Stimulated activated CD4-positive, alpha-beta T cell treated with anti-CD3 and anti-CD28 coated beads, TNF-alpha, amount 100 ng/mL, for 4 hours (primary cell): ENCODE measurements at places on chromosomes 1 and 21.

- DNase-seq: no peak
Observed at GRCh38 chr1:86865973-86866637, 47.8 kb downstream of the SELENOF start.

GRCh38 chr21:43754948-43755781, 20.9 kb downstream of the CSTB start:
- DNase-seq: no peak

GRCh38 chr21:37474342-37474741, 107.8 kb downstream of the DYRK1A start:
- DNase-seq: no peak

GRCh38 chr1:225811622-225812487, 1.9 kb downstream of the EPHX1 start:
- no peak for DNase-seq

GRCh38 chr1:151373196-151373595, 691 bp upstream of the SELENBP1 start:
- DNase-seq: no peak

DNA sequence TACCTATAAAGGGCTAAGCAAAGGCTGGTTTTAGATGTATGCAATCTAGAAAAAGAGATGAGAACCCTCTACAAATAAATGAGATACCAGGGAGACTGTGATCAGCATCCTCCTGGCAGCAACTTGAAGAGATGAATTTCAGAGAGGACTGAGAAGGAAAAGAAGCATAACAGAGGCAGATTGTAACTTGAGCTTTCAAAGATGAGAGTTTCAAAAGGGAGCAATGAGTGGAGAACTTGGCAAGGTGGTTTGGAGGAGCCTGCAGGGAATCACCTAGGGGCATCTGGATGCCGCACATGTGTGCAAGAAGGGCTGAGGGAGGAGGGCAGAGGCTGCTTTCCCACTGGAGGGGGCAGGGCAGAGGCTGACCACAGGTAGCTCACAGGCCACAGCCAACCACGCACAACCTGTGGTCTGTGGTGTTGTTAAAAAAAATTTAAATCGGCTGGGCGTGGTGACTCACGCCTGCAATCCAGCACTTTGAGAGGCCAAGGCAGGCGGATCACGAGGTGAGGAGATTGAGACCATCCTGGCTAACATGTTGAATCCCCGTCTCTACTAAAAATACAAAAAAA, 50.2 kb downstream of the PCNX2 start:
- DNase-seq: no peak

DNA sequence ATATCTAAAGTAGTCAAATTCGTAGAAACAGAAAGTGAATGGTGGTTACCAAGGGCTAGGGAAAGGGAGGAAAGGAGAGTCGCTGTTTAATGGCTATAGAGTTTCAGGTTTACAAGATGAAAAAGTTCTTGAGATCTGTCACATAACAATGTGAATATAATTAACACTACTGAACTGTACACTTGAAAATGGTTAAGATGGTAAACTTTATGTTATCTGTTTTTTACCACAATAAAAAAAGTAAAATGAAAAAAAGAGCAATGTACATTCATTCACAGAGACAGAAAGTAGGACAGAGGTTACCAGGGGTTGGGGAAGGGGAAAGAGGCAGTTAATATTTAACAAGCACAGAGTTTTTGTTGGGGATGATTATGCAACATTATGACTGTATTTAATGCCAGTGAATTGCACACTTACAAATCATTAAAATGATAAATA, 53.3 kb upstream of the SEC16B start:
- no peak for DNase-seq

DNA sequence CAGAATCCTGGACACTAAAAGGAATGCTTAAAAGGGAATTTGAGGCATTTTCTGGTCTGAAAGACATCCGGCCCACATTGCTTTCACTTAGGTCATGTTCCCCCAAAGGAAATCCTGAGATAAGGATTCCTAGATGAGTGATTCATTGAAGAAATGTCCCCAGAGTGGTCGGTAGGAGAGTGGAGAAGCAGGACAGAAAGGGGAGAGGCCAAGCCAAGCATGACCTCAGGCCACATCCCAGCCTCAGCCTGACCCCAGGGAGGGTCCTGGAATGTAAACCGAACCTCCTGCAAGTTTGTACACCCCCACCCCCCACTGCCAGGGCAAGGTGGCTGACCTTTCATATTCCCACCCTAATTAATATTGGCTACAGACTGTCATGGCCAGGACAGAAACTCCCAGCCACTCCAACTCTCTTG, 16.6 kb downstream of the HIVEP3 start:
- DNase-seq: no peak

DNA sequence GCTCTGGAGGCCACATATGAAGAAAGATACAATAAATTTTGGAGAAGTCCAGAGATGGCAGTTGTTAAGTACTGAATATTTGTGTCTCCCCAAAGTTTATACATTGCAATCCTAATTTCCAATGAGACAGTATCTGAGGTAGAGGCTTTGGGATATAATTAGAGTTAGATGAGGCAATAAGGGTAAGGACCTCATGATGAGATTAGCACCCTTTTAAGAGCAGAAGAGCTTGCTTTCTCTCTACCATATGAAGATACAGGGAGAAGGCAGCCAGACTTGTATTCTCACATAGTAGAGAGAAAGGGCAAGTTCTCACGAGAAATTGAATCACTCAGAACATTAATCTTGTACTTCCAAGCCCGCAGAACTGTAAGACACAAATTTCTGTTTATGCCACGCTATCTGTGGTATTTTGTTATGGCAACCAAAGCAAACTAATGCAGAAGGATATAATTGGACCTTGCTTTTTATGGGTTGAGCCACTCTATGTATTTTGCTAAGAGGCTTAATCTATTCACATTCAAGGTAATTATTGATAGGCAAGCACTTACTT, 430.1 kb downstream of the KCNT2 start:
- no peak for DNase-seq

DNA sequence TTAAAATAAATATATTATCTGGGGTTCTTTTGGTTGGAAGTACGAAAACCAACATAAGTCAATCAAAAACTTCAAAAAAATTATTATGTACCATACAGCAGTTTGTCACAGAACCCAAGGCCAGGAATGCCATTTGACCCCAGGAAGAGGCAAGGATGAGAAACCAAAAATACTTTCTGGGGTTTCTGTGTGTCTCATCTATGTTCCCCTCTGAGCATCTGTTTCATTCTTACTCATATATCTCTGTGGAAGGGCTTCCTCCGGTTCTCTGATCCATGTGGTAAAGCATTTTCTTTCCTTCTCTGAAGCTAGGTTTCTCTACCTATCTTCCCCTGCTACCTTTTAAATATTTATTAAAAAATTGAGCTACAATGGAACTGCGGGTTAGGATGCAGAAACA, 9.8 kb upstream of the FCRL1 start:
- DNase-seq: no peak

DNA sequence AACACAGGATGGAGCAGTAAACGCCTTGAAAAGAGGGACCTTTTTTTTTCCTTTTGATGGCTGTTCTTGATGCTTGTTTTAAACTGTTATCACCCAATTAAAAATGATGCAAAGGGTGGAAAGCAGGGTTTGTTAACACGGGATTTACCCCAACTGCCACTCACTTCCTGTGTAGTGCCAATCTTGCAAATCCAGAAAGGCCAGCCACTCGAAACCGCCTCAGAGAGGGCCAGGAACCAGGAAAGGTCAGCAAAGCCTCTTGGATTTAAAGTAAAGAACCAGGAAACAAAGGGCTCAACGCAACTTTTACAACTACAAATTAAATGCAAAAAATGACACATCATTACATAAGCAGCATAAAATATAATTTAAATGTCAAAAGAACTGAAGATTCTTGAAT, 347.4 kb downstream of the PDE4B start:
- no peak for DNase-seq

GRCh38 chr1:89939059-89939570, 55.8 kb upstream of the ZNF326 start:
- no peak for DNase-seq

- DNase-seq: no peak
Observed at GRCh38 chr1:203325418-203326091, 20.2 kb downstream of the BTG2 start.

- no peak for DNase-seq
Observed at GRCh38 chr1:209672705-209673630, 2.2 kb upstream of the G0S2 start.

- no peak for DNase-seq
Observed at GRCh38 chr1:5596651-5597050, 395.6 kb downstream of the NPHP4 start.
